ENCODE measurements at places on chromosomes 3 and 15. TPM values are rescaled to one million over a fixed set of nuclear protein-coding genes. Genes with fewer than 3 reads are reported as not detected.
A peak's percentile ranks its signal among the peaks of the same experiment; 100 is the strongest.

DNA sequence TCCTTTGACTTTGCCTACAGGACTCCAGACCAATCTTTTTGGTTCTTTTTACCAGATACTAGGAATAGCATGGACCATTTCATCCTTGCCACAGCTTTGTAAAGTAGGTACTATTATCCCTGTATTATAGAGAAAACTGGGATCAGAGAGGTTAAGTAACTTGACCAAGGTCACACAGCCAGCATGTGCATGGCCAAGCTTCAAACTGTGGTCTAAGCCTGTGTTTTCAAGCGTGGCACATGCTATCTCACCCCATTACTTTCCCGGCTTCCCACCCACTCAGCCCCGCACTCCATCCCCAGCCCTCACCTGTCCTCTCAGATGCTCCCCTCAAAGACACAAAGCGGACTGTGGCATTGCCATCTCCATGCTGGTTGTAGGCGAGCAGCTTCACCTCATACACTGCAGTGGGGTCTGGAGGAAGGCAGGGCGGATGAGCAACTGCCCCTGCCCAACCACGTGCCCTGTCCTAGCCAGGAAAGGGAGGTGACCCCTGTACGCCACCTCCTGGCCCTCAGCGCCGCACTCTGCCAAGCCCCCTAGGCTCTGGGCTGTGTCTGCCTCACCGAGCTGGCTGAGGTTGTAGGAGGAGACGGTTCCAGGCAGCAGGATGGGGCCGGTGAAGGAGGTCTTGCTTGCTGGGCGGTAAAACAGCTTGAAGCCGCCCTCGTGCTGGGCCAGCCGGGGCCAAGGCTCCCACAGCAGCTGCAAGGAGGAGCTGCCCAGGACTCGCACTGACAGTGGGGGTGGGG, 25.7 kb downstream of the RNU5B-1 start:
- H3K4me3 ChIP-seq = no peak overlapping the region
- H3K27me3 ChIP-seq = no peaks in the 10 kb centered on the region
- peaks cover 2% of the 10 kb centered on the region for H3K4me1 ChIP-seq
- DNase-seq = peak; percentile 55
- H3K27ac ChIP-seq = no peak overlapping the region

The POLQ gene
- total RNA-seq = 0.10 TPM

- H3K27ac ChIP-seq = no peak overlapping the region
- no peak for DNase-seq
- no peaks in the 10 kb centered on the region for H3K4me1 ChIP-seq
- no peaks in the 10 kb centered on the region for H3K27me3 ChIP-seq
- H3K4me3 ChIP-seq = no peak overlapping the region
- H3K36me3 ChIP-seq = no peaks in the 10 kb centered on the region
Measured at GRCh38 chr3:14766428-14767244, 52.1 kb upstream of the FGD5 start.

GRCh38 chr15:88322461-88322860, 65.9 kb upstream of the NTRK3 start:
- no peaks in the 10 kb centered on the region for H3K36me3 ChIP-seq
- H3K27me3 ChIP-seq = no peaks in the 10 kb centered on the region
- no peak overlapping the region for H3K27ac ChIP-seq
- no peaks in the 10 kb centered on the region for H3K4me1 ChIP-seq

GRCh38 chr15:47390208-47390765, 327.0 kb upstream of the SEMA6D start:
- no peaks in the 10 kb centered on the region for H3K36me3 ChIP-seq
- no peaks in the 10 kb centered on the region for H3K27me3 ChIP-seq
- no peak overlapping the region for H3K4me3 ChIP-seq
- H3K4me1 ChIP-seq = no peaks in the 10 kb centered on the region
- no peak for DNase-seq
- no peak overlapping the region for H3K27ac ChIP-seq
